ENCODE measurements at places on chromosomes 7 and 10. TPM values are rescaled to one million over a fixed set of nuclear protein-coding genes. Genes with fewer than 3 reads are reported as not detected.

Gene AKR1D1
- total RNA-seq, result not detected

Gene PGAM2
- 671 TPM for total RNA-seq

Gene ACHE
- 0.49 TPM for total RNA-seq

- H3K4me3 ChIP-seq, result no peak overlapping the region
- no peaks in the 10 kb centered on the region for H3K4me1 ChIP-seq
- DNase-seq, result no peak
Observed at GRCh38 chr7:79376299-79377025, 77.0 kb downstream of the MAGI2 start.

GRCh38 chr10:11431216-11431555 is 180.3 kb downstream of the USP6NL start:
- H3K4me3 ChIP-seq, result no peak overlapping the region
- no peak overlapping the region for H3K27ac ChIP-seq
- peaks cover 8% of the 10 kb centered on the region for H3K27me3 ChIP-seq
- no peaks in the 10 kb centered on the region for H3K4me1 ChIP-seq

GRCh38 chr7:107613439-107613838 is 33.4 kb downstream of the BCAP29 start:
- peaks cover 62% of the 10 kb centered on the region for H3K36me3 ChIP-seq
- H3K4me3 ChIP-seq, result no peak overlapping the region
- no peak for DNase-seq
- peaks cover 38% of the 10 kb centered on the region for H3K4me1 ChIP-seq
- no peaks in the 10 kb centered on the region for H3K27me3 ChIP-seq

- peak overlapping the region; percentile 88 for H3K27ac ChIP-seq
- DNase-seq, result peak; percentile 73
- H3K27me3 ChIP-seq, result no peaks in the 10 kb centered on the region
- peak overlapping the region; percentile 32 for H3K4me3 ChIP-seq
- H3K36me3 ChIP-seq, result no peaks in the 10 kb centered on the region
Observed at GRCh38 chr10:88256013-88256680, 327.0 kb downstream of the RNLS start.

DNA sequence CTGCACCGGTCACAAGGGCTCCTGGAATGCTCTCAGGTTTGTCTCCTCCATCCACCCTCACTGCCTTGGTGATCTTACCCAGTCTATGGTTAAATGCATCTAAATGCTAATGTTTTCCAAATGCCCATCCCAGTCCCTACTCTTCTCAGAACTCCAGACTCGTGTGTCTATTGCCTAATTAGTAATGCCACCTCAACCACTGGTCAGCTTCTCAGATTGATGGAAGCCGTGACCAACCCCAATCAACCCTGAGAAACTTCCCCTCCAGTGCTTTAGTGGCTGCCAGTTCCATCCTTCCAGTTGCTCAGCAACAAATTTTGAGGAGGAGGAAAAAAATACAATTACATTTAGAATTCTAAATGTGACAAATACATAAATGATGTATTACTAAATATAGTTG is 18.6 kb downstream of the NUDCD3 start:
- H3K4me1 ChIP-seq, result peaks cover 86% of the 10 kb centered on the region
- H3K27ac ChIP-seq, result no peak overlapping the region
- DNase-seq, result no peak
- H3K4me3 ChIP-seq, result no peak overlapping the region

GRCh38 chr7:20602306-20602705 is 13.2 kb upstream of the ABCB5 start:
- H3K36me3 ChIP-seq, result no peaks in the 10 kb centered on the region
- no peak overlapping the region for H3K4me3 ChIP-seq
- H3K27me3 ChIP-seq, result peaks cover 18% of the 10 kb centered on the region
- no peak for DNase-seq
- H3K27ac ChIP-seq, result no peak overlapping the region
